Heart left ventricle (tissue), 16 donors: ENCODE measurements at places on chromosomes 2 and 18. TPM values are rescaled to one million over a fixed set of nuclear protein-coding genes. Genes with fewer than 3 reads are reported as not detected.
A peak's percentile ranks its signal among the peaks of the same experiment; 100 is the strongest.

MLPH gene
- 40.1 TPM for total RNA-seq

CNDP1 gene
- not detected for total RNA-seq

ZNF513 gene
- total RNA-seq = 8.3 TPM

SIGLEC15 gene
- 0.71 TPM for total RNA-seq

ALLC gene
- not detected for total RNA-seq

MC4R gene
- total RNA-seq = not detected

SCYGR4 gene
- not detected for total RNA-seq

C1QL2 gene
- total RNA-seq = not detected

LDLRAD4 gene
- 34.0 TPM for total RNA-seq

DNA sequence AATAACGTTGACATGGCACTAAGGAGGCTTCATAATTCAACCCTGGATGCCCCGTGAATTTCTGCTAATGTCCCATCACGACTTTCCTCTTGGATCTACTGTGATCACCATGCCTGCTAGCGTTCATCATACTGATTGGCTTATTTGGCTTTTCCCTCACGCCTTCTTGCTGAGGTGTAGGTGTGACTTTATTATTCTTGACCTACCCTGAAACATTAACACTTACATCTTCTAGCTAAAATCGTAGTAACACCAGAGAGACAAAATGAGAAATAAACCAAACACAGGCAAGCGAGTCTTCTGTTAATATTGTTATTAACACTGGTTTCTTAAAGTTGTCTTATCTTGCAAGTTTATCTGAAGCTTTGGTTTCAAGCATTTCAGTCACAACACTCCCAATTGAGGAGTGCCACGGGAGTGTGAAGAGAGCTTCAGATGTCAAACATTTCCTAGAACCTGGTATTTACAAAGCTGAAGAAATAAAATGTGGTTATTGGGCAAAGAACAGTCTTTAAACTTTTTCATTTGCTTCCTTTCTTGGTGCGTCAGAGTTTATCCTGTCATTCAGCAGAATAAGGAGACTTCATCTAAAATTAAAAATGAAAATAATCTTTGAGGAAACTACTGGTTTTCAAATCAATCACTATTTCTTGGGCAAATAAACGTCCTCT, 15.4 kb upstream of the STAT1 start:
- H3K4me3 ChIP-seq = no peak overlapping the region
- no peak overlapping the region for H3K27ac ChIP-seq
- no peaks in the 10 kb centered on the region for H3K36me3 ChIP-seq
- H3K27me3 ChIP-seq = no peaks in the 10 kb centered on the region
- H3K4me1 ChIP-seq = peaks cover 2% of the 10 kb centered on the region

- H3K27ac ChIP-seq = no peak overlapping the region
- no peak overlapping the region for H3K4me3 ChIP-seq
- DNase-seq = peak; percentile 66
- no peaks in the 10 kb centered on the region for H3K27me3 ChIP-seq
Observed at GRCh38 chr2:95728878-95729596, 137.2 kb downstream of the TRIM43 start.

DNA sequence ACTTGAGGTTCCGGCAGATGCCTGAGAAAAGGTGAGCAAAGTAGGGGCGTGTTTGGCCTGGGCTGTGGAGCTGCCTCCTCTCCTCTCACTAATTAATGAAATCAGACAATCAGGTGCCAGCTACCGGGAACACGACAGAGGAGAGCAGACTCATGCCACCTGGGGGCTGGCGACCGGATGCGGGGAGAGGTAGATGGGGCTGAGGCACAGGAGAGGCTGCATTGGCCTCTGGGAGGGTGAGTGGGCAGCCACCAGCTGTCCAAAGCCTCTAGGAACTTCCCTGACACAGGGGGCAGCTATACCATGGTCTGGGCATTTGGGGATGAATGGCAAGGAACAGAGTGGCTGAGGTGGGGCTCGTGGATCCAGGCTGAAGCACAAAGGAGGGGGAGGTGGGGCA, 25.0 kb downstream of the FBXO41 start:
- peaks cover 9% of the 10 kb centered on the region for H3K36me3 ChIP-seq
- H3K27ac ChIP-seq = no peak overlapping the region
- H3K27me3 ChIP-seq = no peaks in the 10 kb centered on the region

DNA sequence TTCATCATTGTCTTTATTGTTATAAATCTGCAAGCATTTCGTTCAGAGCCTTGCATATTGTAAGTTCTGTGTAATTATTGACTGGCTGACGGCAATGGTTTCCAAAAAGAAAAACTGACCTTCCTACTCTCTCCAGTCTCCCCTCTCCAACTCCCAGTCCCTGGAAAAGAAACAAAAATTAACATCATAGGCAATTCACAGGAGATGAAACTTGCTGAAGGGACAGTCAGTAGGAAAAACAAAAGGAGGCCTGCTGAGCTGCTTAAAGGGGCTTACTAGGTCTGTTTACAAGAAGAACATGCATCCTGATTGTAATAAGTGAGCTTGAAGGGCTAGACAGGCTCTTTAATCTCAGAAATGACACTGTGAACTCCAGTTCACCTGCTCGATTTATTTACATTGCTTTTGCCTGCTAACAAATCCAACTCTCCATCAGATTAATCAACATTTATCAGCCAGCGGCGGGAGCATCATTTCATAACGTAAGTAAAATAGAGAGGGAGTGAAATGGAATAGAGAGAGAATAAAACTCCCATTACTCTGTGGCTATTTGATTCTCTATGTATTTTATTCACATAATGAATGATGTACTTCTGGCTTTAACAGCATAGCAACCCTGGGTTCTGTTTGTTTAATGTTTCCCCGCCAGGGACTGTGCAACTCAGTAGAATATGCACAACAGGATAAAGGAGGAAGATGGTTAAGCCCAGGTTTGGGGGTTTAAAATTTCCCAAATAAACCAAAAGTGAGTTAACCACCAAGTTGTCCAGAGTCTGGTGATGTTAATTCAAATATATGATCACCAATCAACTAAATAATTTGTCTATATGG, 256.7 kb upstream of the SETBP1 start:
- no peak overlapping the region for H3K27ac ChIP-seq
- H3K27me3 ChIP-seq = no peaks in the 10 kb centered on the region
- H3K36me3 ChIP-seq = no peaks in the 10 kb centered on the region
- DNase-seq = no peak

GRCh38 chr2:191638079-191638801, 39.7 kb upstream of the NABP1 start:
- H3K4me3 ChIP-seq = no peak overlapping the region
- no peaks in the 10 kb centered on the region for H3K36me3 ChIP-seq
- H3K4me1 ChIP-seq = peaks cover 34% of the 10 kb centered on the region
- no peaks in the 10 kb centered on the region for H3K27me3 ChIP-seq

DNA sequence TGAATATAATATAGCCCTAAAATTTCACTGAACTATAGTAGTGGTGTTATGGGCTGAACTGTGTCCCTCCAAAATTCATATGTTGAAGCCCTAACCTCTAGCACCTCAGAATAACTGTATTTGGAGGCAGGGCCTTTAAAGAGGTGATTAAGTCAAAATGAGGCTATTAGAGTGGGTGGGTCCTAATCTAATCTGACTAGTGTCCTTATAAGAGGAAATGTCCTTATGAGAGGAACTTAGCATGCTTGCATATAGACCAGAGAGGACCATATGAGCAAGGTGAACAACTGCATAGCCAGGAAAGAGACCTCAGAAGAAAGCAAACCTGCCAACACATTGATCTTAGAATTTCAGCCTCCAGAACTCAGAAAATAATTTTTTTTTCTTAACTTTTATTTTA, 238.4 kb downstream of the ZEB2 start:
- no peak overlapping the region for H3K4me3 ChIP-seq
- H3K4me1 ChIP-seq = no peaks in the 10 kb centered on the region
- no peaks in the 10 kb centered on the region for H3K36me3 ChIP-seq
- H3K27me3 ChIP-seq = no peaks in the 10 kb centered on the region
- DNase-seq = no peak

DNA sequence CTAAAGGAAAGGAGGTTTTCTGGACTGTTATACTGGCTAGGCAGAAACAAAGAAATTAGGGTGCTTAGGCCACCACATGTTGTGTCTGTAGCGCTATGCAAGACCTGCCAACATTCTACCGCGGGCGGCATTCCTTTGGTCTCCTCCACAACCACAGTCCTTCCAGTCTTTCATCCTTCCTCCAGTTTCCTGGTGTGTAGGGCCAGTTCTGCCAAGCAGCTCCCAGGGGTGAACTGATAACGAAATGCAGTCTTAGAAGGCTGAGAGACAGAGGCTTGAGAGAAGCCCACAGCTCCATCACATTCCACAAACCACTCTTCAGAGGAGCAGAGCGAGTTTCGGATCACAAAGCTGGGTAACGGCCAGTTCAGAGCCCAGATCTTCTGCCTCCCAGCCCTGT, 19.5 kb upstream of the CXXC1 start:
- H3K27ac ChIP-seq = no peak overlapping the region
- no peaks in the 10 kb centered on the region for H3K36me3 ChIP-seq
- DNase-seq = no peak
- H3K27me3 ChIP-seq = no peaks in the 10 kb centered on the region
- peaks cover 6% of the 10 kb centered on the region for H3K4me1 ChIP-seq

DNA sequence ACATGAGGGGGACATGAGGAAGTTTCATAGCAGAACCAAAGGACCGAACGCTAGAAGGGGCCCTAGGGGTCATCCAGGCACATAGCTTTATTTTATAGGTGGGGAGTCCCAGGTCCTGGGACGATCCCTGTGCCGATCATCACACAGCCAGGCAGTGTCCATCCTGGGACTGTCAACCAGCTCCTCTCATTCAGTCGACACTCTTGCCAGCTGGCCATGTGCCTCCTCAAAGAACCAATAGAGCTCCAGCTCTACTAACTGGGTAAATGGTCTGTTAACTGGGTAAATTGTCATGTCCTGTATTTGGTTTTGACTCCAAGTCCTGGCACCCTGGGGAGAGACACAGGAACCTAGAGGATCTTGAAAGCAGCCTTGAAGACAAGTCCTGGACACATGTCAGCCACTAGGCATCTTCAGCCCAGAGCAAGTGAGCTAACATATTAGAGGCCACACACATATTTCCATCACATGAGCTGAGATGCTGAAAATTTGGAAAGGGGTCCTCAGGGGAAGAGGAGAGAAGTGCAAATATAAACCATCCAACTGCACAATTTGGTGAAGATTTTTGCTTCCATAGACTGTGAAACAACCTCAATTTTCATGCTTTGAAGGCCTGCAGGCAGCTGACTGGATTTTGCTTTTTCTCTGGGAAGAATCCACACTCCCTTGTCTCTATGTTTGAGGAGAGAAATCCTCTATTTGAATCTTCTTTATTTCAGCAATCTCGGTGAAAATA, 361.1 kb upstream of the SLC14A2 start:
- H3K4me3 ChIP-seq = no peak overlapping the region
- H3K36me3 ChIP-seq = no peaks in the 10 kb centered on the region
- DNase-seq = no peak
- peak overlapping the region; percentile 49 for H3K27ac ChIP-seq
- no peaks in the 10 kb centered on the region for H3K27me3 ChIP-seq

- no peak overlapping the region for H3K4me3 ChIP-seq
- H3K27me3 ChIP-seq = no peaks in the 10 kb centered on the region
- H3K36me3 ChIP-seq = no peaks in the 10 kb centered on the region
- no peak overlapping the region for H3K27ac ChIP-seq
- no peak for DNase-seq
Observed at GRCh38 chr2:12890481-12890991, 173.8 kb downstream of the TRIB2 start.

GRCh38 chr2:128746356-128746755, 427.7 kb upstream of the HS6ST1 start:
- no peaks in the 10 kb centered on the region for H3K4me1 ChIP-seq
- no peaks in the 10 kb centered on the region for H3K36me3 ChIP-seq
- no peak overlapping the region for H3K27ac ChIP-seq
- DNase-seq = no peak

GRCh38 chr2:42359965-42360483, 993 bp downstream of the COX7A2L start:
- no peaks in the 10 kb centered on the region for H3K27me3 ChIP-seq
- H3K4me1 ChIP-seq = peaks cover 12% of the 10 kb centered on the region
- H3K27ac ChIP-seq = peak overlapping the region; percentile 99
- no peak for DNase-seq

GRCh38 chr18:35141567-35142274, 99.1 kb upstream of the ZNF397 start:
- H3K36me3 ChIP-seq = peaks cover 7% of the 10 kb centered on the region
- no peak overlapping the region for H3K27ac ChIP-seq
- no peaks in the 10 kb centered on the region for H3K27me3 ChIP-seq
- DNase-seq = no peak
- H3K4me3 ChIP-seq = no peak overlapping the region
- H3K4me1 ChIP-seq = peaks cover 27% of the 10 kb centered on the region

GRCh38 chr18:53191634-53192033, 851.6 kb downstream of the DCC start:
- H3K27me3 ChIP-seq = no peaks in the 10 kb centered on the region
- no peak for DNase-seq
- no peak overlapping the region for H3K4me3 ChIP-seq
- no peak overlapping the region for H3K27ac ChIP-seq
- H3K36me3 ChIP-seq = no peaks in the 10 kb centered on the region

DNA sequence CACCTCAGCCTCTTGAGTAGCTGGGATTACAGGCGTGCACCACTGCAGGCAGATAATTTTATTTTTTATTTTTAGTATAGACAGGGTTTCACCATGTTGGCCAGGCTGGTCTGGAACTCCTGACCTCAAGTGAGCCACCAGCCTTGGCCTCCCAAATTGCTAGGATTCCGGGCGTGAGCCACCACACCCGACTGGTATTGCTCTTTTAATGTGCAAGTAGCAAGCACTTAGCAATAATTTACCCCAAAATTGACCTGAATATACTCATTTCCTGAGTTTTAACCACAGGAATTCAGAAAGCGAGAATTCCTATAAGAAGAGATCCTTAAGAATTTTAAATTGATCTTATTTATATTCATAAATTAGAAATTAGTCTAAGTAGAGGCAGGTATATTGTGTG, 169.1 kb downstream of the CDH2 start:
- no peak for DNase-seq
- H3K36me3 ChIP-seq = no peaks in the 10 kb centered on the region
- no peaks in the 10 kb centered on the region for H3K27me3 ChIP-seq

- no peaks in the 10 kb centered on the region for H3K27me3 ChIP-seq
- no peak overlapping the region for H3K4me3 ChIP-seq
- H3K27ac ChIP-seq = no peak overlapping the region
- no peak for DNase-seq
Observed at GRCh38 chr2:62852254-62852653, 146.7 kb downstream of the EHBP1 start.

GRCh38 chr2:168929031-168929430, 27.9 kb downstream of the G6PC2 start:
- no peak overlapping the region for H3K4me3 ChIP-seq
- H3K27me3 ChIP-seq = peaks cover 2% of the 10 kb centered on the region
- H3K4me1 ChIP-seq = no peaks in the 10 kb centered on the region
- no peak overlapping the region for H3K27ac ChIP-seq
- no peaks in the 10 kb centered on the region for H3K36me3 ChIP-seq
- DNase-seq = no peak

GRCh38 chr18:31206787-31207381, 44.2 kb upstream of the DSC1 start:
- H3K27me3 ChIP-seq = no peaks in the 10 kb centered on the region
- DNase-seq = peak; percentile 47
- peak overlapping the region; percentile 29 for H3K4me3 ChIP-seq
- peak overlapping the region; percentile 64 for H3K27ac ChIP-seq
- H3K36me3 ChIP-seq = no peaks in the 10 kb centered on the region

- peak; percentile 71 for DNase-seq
- H3K27me3 ChIP-seq = no peaks in the 10 kb centered on the region
- H3K4me3 ChIP-seq = peak overlapping the region; percentile 64
- no peaks in the 10 kb centered on the region for H3K36me3 ChIP-seq
- H3K27ac ChIP-seq = peak overlapping the region; percentile 92
Observed at GRCh38 chr2:175004730-175004979, 526 bp downstream of the CHN1 start.

- peak; percentile 94 for DNase-seq
- peak overlapping the region; percentile 98 for H3K27ac ChIP-seq
- no peaks in the 10 kb centered on the region for H3K27me3 ChIP-seq
- peak overlapping the region; percentile 59 for H3K4me3 ChIP-seq
- no peaks in the 10 kb centered on the region for H3K36me3 ChIP-seq
Observed at GRCh38 chr2:231680992-231681852, 27.1 kb upstream of the PTMA start.
